Nucleus accumbens (tissue), 56 donors: ENCODE measurements at places on chromosomes 16 and 17.

- DNase-seq: no peak
These were observed 744 bp downstream of the CMIP start for GRCh38 chr16:81445143-81445961.

DNA sequence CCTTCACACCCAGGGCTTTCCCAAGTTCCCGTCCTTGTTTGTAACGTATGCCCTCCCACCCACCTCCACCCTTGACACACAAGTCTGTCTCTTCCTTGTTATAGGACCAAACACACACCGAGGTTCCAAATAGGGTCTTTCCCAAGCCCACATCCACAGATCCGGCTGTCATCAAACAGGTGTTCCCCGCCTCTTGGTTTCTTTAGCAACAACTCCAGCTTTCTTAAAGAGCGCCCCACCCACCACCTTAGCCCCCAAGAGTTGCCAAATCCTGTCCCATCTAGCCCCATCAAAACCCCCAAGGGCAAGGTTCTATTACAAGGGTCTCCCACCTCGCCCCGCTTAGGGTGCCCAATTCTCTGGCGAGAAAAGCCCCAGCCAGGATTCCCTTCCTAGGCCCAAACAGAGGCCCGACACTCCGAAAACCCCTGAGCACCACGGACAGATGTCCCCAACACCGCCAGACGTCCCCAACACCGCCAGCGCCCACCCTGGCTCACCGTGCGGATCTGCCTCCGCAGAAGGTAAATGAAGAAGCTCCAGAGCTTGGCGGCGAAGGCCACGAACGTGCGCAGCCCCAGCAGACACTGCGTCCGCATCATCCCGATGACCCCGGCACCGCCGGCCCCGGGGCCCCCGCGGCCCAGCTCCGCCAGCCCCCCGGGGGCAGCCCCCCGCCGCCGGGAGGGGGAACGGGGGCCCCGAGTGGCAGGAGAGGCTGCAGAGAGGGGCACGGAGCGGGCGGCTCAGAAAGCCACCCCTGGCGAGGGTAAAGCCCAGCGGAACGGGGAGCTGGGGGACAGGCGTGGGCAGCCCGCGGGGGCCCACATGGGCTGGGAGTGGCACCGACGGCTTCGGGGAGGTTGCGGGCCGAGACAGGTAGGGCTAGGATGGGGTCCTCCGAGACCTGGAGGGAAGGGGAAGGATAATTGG, 573 bp downstream of the CTDNEP1 start:
- no peak for DNase-seq

DNA sequence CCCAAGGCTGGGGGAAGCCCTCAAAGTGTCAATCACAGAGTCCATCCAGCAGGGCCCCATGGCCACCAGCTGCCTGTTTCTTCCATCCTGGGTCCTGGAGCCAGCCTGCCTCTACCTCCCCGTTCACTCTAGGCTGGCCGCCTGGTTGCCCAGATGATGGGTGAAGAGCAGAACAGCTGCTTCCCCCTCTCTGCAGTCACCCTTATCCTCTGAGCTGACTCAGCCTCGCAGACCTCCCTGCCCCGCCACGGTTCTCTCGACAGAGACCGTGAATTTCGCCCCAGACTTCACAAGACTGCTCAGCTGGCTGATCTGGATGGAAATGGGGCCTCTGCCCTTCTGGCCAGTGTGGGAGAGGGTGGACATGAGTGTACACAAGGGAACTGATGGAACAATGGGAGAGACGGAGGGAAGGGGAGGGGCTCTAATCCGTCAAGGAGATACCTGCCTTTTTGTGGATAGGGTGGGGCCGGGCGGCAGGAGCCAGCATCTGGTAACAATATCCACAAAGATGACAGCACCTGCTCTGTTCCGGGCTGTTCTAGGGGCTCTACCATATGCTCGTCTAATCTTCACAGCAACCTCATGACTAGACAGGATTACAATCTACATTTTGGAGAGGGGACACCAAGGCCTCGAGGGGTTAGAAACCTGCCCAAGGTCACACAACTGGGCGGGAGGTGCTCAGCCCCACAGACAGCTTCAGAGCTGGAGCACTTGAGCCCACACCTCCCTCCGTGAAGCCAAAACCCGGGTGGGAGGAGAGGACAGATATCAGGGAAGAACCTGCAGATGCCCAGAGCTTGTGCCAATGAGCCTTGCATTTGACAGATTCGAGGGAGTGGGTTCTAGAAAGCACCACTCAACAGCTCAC, 136.0 kb downstream of the SDK2 start:
- no peak for DNase-seq

DNA sequence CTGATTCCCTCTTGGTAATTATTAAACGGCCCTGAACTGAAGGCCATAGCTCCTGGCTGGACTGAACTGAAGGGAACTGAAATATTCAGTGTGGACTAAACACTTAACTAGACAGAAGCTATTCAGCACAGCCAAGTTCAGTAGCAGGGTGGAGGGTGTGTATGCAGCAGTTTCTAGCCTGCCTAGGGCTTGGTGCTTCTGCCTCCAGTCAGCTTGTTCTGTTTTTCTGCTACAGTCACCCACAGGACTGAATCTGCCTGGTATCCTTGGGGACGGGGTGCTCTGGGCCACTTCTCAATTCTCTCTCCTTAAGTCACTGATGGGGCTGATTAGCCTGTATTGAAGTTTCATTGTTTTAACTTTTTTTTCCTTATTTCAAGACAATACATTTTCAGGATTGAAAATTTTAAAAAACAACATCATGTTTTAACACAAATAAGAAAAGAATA, 77.1 kb downstream of the WWP2 start:
- peak; percentile 10 for DNase-seq

- DNase-seq: no peak
These were observed 210.6 kb downstream of the KCNJ2 start for GRCh38 chr17:70379945-70380344.

- no peak for DNase-seq
These were observed 60.2 kb upstream of the CLEC18A start for GRCh38 chr16:69890892-69891282.

- DNase-seq: no peak
These were observed 4.5 kb upstream of the NOD2 start for GRCh38 chr16:50688867-50689266.

- no peak for DNase-seq
These were observed 11.6 kb upstream of the MPRIP start for GRCh38 chr17:17030515-17031211.
